ENCODE measurements at places on chromosomes 12 and 14. TPM values are rescaled to one million over a fixed set of nuclear protein-coding genes. Genes with fewer than 3 reads are reported as not detected.

Gene MAP4K5
- 62.1 TPM for total RNA-seq

Gene WASHC3
- 67.9 TPM for total RNA-seq

Gene ACSM4
- total RNA-seq, result not detected

Gene OAS1
- not detected for total RNA-seq

Gene CCDC177
- total RNA-seq, result not detected

Gene AREL1
- 16.1 TPM for total RNA-seq

Gene NRIP2
- not detected for total RNA-seq

Gene GALNT9
- total RNA-seq, result 0.67 TPM

Gene MGP
- total RNA-seq, result 0.30 TPM

Gene COQ5
- 27.1 TPM for total RNA-seq

Data from bronchus fibroblast of lung (primary cell).